ENCODE measurements at places on chromosomes 1 and 21.

- DNase-seq, result no peak
Observed at GRCh38 chr1:11802616-11802972, 3.2 kb downstream of the MTHFR start.

GRCh38 chr1:216521477-216521876 is 98.2 kb upstream of the USH2A start:
- no peak for DNase-seq

DNA sequence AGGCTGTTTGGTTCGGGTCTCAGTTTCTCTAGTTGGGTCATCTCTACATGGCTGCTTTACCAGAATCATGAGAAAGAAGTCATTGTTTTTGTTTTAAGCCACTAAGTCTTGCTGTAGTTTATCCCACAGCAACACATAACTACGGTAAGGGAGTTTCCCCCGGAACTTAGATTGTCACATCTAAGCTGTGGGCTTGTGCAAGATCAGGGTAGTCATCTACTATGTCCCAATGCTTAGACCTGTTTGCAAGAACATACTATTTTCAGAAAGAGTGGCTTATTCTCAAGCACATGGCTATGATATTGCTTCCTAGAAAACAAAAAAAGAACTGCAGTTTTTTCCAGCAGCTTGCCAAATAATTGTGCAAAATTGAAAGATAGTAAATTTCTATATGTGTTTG is 18.0 kb upstream of the OLIG2 start:
- DNase-seq, result no peak

- no peak for DNase-seq
Observed at GRCh38 chr1:244952280-244952933, 88.1 kb upstream of the HNRNPU start.

DNA sequence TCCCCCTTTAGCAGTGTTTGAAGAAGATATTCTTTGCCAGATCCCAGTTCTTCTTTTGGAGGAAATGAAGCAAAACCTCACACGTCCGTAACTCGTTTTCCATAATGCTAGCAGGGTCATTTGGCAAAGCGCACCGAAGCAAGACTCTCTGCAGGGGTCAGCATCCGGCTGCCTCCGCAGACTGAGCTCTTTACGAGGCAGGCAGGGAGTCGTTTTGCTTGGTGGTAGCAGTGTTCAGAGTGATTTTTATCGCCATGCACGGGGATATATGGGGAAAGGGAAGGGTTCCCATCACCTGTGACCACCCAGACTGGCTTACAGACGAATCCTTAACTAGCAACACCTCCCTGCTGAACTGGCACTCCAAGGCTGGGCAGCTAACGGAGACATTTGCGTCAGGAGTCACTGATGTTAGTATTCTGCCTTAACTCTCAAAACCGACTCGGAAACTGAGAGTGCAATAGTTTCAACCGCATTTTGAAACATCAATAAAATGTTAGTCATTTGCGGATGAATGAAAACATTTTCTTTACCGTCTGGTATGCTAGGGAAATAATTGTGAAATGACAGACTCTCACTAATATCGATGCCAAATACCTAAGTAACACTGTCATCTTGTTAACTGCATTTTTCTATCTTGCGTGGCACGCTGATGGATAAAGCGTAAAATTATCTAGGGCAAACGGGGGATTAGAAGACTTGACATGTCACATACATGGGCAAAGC is 2.2 kb upstream of the NEGR1 start:
- DNase-seq, result peak; percentile 73

All from DMS79 (cell line).